GM06990 (cell line): ENCODE measurements at places on chromosomes 1 and 21.
A peak's percentile ranks its signal among the peaks of the same experiment; 100 is the strongest.

GRCh38 chr21:33198346-33199099 lies 31.2 kb upstream of the IFNAR2 start:
- no peak for DNase-seq

DNA sequence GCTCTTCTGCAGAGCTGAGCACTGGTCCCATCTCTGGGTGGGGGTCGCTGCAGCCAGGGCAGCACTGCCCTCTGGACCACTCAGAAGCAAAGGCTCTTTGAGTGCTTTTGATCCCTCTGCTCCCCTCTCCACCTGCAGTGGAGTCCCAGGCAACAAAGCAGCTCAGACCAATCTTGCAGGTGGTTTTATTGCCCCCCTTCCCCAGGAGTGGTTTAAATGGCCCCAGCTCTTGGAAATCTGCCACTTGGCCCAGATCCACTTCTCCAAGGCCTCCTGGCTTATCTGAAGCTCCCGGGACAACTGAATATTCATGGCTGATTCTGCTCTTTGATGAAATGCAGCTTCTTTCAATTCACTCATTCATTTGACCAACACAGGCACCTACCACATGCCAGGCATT lies 2.7 kb downstream of the STUM start:
- DNase-seq, result no peak

GRCh38 chr21:34875830-34876229 lies 173.3 kb downstream of the RUNX1 start:
- DNase-seq, result no peak

- DNase-seq, result peak; percentile 63
Measured at GRCh38 chr1:108692724-108693655, 880 bp downstream of the PRPF38B start.

DNA sequence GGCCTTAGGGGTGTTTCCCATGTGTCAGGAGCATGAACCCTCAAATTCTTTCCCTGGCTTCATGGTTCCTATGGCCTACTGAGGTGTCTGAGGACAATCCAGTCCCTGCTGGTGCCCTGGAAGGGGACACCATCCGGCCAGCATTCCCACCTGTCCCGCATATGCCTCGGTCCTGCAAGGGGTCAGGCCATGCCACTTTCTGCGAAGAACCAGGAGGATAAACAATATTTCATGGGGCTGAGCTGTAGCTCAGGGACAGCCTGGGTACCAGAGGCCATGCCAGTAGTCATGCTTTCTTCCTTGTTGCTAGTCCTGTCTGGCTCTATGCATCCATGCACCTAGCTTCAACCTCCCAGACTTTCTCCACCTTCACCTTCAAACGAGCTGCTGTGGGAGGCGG lies 123.6 kb downstream of the MRPS6 start:
- DNase-seq, result no peak

DNA sequence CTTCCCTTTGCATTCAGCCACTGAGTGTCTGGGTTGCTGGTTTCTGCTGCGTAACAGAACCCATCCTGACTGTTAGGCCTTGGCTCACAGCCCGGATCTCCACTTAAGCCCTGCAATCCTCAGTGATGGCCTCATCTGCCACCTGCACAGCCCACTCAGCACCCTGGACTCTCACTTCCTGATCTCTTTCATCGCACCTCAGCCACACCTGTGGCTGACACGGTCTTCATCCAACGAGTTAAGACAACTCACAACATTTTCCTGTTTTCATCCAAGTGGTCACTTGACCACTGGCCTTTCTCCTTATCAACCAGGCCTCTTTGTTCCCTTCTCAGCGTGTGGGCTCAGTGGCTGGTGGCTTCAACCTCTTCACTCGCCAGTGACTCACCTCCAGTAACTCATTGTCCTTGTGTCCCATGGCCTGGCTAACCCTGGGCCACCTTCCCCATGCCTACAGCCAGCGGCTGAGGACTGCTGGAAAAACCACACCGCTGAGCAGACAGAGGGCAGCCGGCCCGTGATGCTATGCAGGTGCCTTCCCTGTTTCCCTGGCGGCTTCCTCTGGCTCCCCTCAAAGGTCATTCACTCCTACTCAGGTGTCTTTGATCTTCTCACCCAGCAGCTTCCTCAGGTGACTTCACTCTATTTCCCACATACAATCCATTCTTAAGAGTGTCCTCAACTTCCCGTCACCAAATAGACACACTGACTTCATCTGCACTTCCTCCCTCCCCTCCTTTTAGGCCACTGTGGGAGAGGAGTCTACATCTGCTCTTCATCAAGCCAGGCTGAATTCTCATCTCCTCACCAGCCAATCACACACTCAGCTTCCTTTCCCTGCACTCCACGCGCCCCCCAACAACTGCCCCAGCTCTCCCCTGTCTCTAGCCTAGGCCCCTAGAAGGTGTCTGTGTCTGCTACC lies 19.9 kb upstream of the EDN2 start:
- no peak for DNase-seq

DNA sequence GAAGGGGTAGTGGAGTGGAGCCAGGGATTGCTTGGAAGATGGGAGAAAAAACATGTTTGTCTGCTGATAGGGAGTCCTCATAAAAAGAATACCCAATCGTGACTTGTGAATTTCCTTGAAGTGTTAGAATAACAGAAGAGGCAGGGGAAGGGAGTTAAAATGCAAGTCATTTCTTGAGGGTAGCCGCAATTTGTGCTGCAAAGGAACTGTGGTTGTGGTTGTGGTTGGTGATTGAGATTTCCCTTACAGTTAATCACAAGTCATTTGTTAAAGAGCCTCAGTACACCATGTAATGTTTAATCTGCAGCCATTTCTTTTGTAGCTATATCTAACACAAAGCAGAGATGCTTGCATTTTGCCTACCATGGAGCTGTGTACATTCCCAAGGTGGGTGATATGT lies 38.5 kb upstream of the EGLN1 start:
- peak; percentile 12 for DNase-seq

GRCh38 chr1:197284325-197284724 lies 16.3 kb downstream of the CRB1 start:
- no peak for DNase-seq

DNA sequence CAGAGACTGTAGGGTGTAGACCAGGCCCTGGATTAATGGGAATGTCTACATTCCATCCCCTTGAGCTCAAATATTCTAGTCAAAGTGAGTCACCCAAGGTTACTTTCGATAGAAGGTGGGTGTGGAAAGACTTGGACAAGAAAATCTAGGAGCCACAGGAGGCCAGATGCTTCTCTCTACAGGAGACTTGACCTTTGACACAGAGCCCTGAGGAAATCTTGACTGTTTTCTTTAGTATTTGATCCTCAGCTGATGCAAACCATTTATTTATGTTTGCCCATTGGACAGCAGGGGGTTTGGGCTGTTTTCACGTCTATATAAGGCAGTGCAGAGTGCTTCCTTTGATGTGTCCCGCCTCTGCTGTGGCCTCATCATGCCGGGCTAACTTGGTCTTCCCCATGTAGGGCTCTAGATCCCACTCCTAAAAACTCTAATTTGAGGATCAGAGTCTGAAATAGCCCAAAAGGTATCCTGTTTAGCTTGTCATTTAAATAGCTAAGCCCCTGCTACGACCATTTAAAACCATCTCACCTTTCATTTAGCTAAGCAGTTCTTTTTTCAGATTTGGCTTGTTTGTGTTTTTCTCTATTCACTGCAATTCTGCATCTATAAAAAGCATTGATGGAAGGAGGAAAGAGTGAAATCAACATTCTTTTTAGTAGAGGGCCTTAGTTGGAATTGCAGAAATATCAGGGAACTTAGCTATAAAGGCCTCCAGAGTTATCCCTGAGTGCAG lies 15.5 kb upstream of the MAP3K7CL start:
- DNase-seq, result no peak

DNA sequence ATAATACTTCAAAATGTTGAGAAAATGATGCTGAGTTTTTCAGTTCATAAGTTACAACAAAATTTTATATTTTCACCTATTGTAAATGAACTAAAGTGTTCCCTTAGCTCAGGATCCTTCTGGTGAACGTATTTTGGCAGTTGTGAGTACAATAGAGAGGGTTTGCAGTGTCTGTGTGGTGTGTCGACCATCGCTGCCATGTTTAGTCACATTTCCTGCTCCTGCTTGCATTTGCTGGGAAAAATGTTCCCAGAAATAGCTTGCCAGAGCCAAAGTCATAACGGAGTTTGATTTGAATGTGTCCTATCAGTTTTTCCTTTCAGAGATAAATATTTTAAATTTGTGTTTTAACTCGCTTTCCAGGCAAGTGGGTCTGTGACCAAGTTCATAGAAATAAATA lies 117.1 kb upstream of the COL6A1 start:
- no peak for DNase-seq

- no peak for DNase-seq
Measured at GRCh38 chr1:154983776-154984466, 777 bp downstream of the FLAD1 start.

DNA sequence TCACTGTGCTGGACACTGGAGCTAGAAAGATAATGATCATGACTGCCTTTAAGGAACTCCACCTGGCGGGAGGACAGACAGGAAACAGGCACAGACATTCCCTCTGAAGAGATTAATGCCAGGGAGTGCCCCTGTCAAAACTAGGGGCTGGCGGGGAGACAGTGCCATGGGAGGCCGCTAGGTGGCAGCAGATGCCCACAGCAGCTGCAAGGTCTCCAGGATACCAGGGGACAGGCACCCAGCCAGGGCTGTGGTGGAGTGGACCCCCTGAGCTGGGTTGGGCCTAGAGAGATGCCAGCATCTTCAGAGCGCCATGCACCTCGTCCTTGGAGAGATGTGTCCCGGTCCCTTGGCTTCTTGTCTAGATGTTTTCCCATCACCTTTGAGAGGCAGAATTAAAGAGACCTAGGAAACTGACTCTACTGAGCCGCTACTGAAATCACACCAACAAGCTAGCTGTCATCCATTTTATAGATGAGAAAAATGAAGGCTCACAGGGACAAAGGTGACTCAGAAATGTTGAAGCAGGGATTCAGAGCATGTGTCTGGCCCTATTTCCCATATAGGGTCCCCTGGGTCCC lies 3.6 kb downstream of the REN start:
- DNase-seq, result peak; percentile 51

DNA sequence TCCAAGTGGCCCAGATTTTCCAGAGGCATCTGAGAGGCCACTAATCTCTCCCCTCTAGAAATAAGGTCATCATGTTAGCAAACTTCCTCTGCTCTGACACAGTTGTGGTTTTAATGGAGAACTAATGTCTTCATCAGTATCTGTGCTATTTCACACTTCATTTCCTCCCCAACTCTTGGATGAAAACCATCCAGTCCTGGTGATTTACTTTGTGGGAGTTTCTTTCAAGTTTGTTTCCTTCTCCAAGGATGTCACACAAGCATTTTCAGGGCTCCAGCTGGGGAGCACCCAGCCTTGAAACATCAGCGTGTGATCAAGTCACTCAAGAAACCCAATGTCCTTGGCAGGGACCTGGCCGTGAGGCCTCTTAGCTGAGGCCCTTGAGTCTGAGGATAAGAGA lies 38.8 kb downstream of the TBX15 start:
- DNase-seq, result no peak

DNA sequence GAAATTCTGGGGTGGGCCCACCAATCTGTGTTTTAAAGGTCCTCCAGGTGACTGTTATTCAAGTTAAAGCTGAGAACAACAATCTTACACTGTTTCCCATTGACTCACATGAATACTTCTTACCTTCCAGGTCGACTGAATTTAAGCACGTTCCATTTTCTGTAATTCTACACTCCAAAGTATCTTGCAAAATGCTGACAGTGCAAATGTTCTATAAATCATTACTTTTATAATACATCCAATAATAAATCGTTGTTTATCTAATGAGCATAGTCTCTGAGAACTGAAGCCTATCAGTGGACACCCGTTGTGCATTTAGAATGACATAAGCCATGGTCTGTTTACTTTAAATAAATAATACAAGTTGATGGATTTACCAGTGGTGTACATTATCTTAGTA lies 75.8 kb upstream of the FMO3 start:
- no peak for DNase-seq

GRCh38 chr1:230682882-230683610 lies 30.9 kb downstream of the AGT start:
- DNase-seq, result no peak

DNA sequence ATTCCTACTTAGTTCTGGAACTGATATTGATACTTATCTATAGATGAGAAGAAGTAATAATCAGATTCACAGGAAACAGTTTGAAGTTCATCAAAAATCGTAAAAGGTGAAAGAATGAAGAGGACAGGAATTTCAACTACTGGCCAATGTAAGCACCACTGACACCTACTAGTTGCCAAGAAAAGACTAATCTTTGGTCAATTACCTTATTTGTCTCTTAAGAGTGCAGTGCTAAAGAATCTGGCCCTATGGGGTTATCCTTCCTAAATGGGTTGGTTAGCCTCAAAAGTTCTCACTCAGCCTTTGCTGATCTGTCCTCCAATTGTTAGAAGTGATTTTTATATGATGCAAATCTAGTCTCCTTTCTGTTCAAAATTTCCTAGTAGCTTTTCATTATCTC lies 29.5 kb downstream of the ADSS2 start:
- DNase-seq, result no peak

DNA sequence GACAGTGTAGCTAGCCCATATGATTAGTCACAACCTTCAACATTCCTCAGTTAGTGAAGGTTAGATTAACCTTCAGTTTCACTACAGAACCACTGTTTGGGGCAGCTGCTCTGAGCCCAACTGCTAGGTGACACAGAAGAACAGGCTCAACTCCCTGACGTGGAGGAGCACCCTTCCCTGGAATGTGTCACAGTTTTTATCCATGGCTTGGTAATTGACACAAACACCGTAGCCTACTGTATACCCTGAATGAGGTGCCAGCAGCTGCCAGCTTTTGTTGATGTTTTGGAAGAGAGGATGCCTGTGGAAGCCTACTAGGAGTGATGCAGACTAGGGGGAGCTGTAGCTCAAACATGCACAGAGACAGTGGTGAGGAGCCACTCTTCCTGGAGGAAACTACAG lies 56.6 kb upstream of the CR2 start:
- no peak for DNase-seq

- no peak for DNase-seq
Measured at GRCh38 chr1:61253059-61253735, 170.8 kb downstream of the NFIA start.

GRCh38 chr1:159892944-159893343 lies 7.0 kb downstream of the CFAP45 start:
- no peak for DNase-seq

GRCh38 chr1:171852272-171852671 lies 11.0 kb downstream of the DNM3 start:
- DNase-seq, result no peak

- DNase-seq, result no peak
Measured at GRCh38 chr1:23772049-23772853, 6.0 kb upstream of the PITHD1 start.

GRCh38 chr1:108646265-108646647 lies 14.6 kb downstream of the HENMT1 start:
- no peak for DNase-seq

GRCh38 chr1:238982736-238983135 lies 403.6 kb upstream of the CHRM3 start:
- DNase-seq, result no peak

- DNase-seq, result no peak
Measured at GRCh38 chr1:240014051-240014450, 77.6 kb upstream of the FMN2 start.

- no peak for DNase-seq
Measured at GRCh38 chr21:42214921-42215320, 4.0 kb upstream of the ABCG1 start.

DNA sequence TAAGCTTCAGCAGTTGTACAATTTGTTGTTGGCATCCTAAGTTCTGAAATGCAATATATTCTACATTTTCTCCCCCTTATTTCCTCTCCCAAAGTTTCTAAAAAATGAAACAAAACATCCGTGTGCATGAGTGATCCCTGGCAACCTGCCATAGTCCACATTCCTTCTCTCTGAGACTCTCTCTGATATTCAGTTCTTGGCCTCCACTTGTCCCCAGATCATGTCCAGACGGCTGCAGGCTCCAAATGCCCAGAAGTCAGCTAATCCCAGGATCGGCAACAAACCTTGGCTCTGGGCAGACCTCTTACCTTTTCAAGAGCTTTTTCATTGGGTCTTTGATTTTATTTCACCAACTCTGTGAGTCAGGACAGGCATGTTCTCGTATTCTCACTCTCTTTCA lies 187.8 kb downstream of the ETS2 start:
- DNase-seq, result no peak
